Stimulated activated CD4-positive, alpha-beta T cell treated with anti-CD3 and anti-CD28 coated beads, TNF-alpha, amount 100 ng/mL, for 24 hours (primary cell): ENCODE measurements at places on chromosomes 4 and X.

GRCh38 chrX:72038016-72038415 lies 93.7 kb downstream of the RTL5 start:
- no peak for DNase-seq

- DNase-seq, result no peak
Measured at GRCh38 chr4:86233681-86234080, 126.2 kb downstream of the MAPK10 start.

DNA sequence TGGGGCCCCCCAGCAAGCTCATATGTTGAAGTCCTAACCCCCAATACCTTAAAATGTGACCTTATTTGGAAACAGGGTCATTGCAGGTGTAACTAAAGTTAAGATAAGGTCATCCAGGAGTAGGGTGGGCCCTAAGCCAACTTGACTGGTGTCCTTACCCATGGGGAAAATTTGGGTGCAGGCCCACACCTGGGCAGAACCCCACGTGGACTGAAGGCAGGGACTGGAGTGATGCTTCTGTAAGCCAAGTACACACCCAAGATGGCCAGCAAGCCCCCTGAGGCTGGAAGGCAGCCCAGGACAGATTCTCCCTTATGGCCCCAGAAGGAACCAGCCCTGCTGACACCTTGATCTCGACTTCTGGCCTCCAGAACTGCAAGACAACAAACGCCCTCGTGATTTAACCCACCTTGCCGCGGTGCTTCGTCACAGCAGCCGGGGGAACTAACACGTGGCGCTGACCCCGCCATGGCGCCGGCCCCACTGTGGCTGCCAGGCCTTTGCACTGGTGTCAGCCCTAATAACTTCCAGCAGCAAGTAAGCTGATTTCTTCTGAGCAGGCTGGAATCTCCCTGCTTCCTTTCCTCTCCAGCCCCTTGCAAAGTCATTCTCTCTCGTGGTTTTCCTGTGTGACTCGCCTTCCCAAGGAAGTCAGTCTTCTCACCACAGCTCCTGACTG lies 23.2 kb upstream of the MXD4 start:
- DNase-seq, result no peak

- no peak for DNase-seq
Measured at GRCh38 chr4:185523862-185524261, 11.4 kb downstream of the PDLIM3 start.
